Muscle of back (tissue), 13 donors: ENCODE measurements at places on chromosomes 5 and 9. TPM values are rescaled to one million over a fixed set of nuclear protein-coding genes. Genes with fewer than 3 reads are reported as not detected.
A peak's percentile ranks its signal among the peaks of the same experiment; 100 is the strongest.

- DNase-seq: no peak
These were observed 17.8 kb upstream of the ZNF618 start for GRCh38 chr9:113858282-113858681.

The IER5L gene
- polyA plus RNA-seq: 7.0 TPM

- no peak for DNase-seq
These were observed 37.0 kb upstream of the PSD2 start for GRCh38 chr5:139758510-139759075.

DNA sequence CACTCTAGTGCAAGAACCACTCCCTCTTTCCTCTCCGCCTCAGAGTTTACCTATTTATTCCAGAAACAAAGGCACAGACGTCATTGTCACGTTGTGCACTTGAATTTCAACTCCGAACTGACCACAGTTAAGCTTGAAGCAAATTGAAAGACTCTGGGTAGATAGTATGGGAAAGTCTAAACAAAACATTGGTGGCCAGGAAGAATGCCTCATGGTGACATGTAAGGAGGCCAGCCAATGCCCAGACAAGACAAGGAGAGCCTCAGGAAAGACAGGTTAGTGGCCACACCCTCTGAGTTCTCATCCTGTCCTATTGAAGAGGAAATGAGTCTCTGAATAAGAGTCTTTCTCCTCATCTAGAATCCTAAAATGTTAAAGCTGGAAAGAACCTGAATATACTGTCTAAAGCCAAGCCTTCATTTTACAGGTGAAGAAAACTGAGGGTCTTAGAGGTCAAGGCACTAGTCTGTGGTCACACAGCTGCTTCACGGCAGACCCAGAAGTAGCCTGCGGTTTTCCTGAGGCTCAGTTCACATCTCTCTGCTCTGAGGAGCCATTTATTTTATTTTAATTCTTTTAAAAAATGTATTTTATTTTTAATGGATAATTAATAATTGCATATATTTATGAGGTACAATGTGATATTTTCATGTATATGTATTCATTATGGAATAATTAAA, 30.2 kb downstream of the ZFAND5 start:
- DNase-seq: no peak

The BRINP1 gene
- polyA plus RNA-seq: 0.21 TPM

- no peak for DNase-seq
These were observed 375.8 kb downstream of the GADD45G start for GRCh38 chr9:89980600-89980999.

The OBP2B gene
- not detected for polyA plus RNA-seq

DNA sequence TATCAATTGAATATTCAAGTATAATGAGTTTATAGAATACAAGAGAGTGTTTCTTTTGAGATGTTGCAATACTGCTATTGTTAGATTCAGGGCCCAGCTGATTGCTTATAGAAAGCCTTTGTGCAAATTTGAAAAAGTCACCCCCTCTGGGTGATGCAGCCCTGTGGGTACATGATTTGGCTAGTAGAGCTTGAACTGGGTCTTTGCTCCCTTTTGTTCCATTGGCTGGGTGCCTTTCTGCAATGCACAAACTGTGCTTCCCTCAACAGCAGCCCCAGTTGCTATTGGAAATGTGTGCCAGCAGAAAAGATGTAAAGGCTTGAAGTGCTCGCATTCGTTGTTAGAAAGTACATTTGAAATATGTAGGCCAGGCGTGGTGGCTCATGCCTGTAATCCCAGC, 61.8 kb upstream of the CEMIP2 start:
- DNase-seq: no peak

DNA sequence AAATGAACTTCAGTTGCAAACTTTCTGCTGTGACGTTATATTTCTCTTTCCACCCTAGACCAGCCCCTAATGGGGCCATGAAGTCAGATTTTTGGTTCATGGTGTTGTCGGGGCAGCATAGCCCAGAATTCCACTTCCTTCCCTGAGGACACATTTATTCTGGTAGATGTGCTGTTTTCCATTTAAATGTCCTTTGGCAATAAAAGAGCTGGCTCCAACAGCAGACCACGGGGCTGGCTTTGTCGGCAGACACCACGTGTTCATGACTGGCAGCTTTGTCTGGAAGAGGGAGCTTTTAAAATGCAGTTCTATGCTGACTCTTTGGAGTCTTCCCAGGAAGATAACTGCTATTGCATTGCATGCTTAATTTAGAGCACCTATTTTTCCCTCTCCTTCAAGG, 17.6 kb upstream of the LCP2 start:
- peak; percentile 92 for DNase-seq

DNA sequence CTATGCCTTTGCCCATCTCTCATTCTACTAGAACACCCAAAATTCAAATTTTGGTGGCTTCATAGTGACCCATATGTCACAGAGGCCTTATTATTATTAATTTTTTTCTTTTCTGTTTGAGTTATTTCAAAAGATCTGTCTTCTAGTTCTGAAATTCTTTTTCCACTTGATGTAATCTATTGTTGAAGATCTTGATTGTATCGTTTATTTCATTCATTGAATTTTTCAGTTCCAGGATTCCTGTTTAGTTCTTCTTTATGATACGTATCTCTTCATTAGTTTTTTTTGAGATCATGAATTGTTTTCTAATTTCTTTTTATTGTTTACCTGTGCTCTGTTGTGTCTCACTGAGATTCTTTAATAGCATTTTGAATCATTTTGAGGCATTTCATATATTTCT, 24.6 kb upstream of the APBA1 start:
- DNase-seq: no peak

- DNase-seq: no peak
These were observed 132.6 kb downstream of the NSG2 start for GRCh38 chr5:174177976-174178605.

DNA sequence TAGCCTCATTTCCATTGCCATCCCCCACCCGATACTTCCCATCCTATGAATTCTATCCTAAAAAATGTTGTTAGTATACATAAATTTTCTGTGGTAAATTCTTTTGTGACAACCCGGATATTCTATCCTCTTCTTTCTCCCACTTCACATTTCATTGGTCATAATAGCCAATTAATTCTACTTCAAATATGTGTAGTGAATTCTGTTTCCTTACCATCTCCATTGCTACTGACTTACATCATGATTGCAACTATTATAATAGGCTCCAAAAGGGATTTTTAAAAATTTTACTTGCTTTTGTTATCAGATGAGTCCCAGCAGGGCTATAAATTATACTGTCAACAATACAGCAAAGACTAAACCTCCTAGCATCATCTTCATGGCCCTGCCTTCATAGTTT, 1326.8 kb downstream of the PTPRD start:
- no peak for DNase-seq

GRCh38 chr5:24742334-24742733, 97.6 kb upstream of the CDH10 start:
- DNase-seq: no peak

GRCh38 chr9:134655101-134655500, 13.5 kb downstream of the COL5A1 start:
- DNase-seq: no peak

DNA sequence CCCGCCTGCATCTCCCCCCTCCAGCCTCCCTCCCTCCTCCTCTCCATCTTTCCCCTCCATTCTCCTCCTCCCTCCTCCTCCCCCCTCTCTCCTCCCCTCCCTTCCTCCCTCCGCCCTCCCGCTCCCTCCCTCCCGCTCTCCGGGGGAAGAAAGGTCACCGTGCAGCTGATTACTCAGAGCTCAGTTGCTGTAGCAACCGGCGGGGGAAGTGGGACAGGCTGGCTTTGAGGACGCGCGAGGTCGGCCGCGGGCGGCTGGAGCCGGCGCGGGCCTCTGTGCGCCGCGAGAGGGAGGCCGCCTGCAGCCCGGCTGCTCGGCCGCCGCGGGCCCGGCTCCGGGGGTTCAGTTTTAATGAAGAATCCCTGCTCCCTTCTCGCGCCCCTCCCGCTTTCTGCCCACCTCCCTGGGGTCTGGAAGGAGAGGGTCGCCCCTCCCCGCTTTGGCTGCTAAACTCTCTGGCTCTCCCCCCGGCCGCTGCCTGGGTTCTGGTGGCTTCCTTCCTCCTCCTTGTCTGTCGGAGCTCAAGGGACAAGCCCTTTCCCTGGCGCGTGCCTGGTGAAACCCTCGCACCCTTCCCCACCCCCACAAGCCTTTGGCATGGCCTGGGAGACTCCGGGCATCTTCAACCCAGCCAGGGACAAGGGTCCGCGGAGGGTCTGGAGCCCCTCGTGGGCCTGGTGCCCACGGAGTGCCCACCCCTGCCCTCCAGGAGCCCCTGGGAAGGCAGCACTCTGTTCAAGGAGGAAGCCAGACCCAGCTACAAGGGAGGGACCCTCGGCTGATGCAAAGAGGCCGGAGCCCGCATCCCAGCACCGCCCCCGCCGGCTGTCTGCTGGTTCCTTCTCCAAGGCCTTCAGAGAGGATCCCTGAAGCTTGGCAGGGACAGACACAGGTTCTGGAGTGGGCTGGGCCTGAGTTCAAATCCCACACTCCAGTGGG, 160.3 kb downstream of the C9orf50 start:
- DNase-seq: peak; percentile 99

The C5orf52 gene
- polyA plus RNA-seq: not detected

The C1QTNF3 gene
- 118 TPM for polyA plus RNA-seq

DNA sequence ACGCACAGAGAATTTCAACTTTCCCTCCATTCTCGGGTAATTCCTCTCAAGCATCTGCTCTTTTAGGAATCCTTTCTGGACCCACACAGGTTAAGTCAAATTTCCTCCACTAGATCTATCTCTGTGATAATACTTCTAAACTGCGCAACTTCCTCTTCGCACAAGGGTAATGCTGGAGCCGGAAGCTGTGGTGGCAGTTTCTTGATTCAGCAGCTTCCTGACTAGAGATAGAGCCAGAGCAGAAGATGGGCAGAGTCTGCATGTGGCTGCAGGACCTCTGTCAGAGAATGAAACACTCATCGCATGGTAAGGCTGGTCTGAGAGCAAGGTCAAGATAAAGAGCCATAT, 11.1 kb upstream of the CDC42SE2 start:
- no peak for DNase-seq

DNA sequence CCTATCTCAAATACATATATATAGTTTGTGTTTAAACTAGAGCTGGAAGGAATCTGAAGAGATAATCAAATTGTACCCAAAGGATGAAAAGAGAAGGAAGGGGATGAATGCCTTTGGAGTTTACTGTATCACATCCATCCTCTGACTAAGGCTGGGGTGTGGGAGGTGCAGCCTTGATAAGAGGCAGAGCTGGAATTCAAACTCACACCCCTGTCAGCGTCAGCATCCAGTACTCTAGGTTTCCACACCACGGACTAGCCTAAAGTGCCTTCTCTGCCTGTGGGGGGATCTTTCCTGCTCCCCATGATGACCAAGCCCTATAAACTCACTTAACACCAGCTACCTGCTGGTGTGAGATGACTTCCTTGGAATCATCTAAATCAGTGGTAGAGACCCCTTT, 48.1 kb downstream of the EPB41L4B start:
- DNase-seq: no peak

- peak; percentile 66 for DNase-seq
These were observed 107.0 kb downstream of the ZNF354C start for GRCh38 chr5:179166886-179167841.

GRCh38 chr5:20536813-20537212, 548.8 kb upstream of the CDH18 start:
- no peak for DNase-seq

The GABRA1 gene
- polyA plus RNA-seq: not detected

The ANKRD55 gene
- not detected for polyA plus RNA-seq

- DNase-seq: peak; percentile 51
These were observed 249.9 kb downstream of the MARCHF11 start for GRCh38 chr5:15929611-15930263.

The TRPM3 gene
- 0.23 TPM for polyA plus RNA-seq

GRCh38 chr9:138116521-138116920, 238.9 kb downstream of the CACNA1B start:
- no peak for DNase-seq

The FOXD4L3 gene
- 0.31 TPM for polyA plus RNA-seq

The GAS1 gene
- polyA plus RNA-seq: 99.0 TPM

The NOTCH1 gene
- polyA plus RNA-seq: 28.2 TPM

DNA sequence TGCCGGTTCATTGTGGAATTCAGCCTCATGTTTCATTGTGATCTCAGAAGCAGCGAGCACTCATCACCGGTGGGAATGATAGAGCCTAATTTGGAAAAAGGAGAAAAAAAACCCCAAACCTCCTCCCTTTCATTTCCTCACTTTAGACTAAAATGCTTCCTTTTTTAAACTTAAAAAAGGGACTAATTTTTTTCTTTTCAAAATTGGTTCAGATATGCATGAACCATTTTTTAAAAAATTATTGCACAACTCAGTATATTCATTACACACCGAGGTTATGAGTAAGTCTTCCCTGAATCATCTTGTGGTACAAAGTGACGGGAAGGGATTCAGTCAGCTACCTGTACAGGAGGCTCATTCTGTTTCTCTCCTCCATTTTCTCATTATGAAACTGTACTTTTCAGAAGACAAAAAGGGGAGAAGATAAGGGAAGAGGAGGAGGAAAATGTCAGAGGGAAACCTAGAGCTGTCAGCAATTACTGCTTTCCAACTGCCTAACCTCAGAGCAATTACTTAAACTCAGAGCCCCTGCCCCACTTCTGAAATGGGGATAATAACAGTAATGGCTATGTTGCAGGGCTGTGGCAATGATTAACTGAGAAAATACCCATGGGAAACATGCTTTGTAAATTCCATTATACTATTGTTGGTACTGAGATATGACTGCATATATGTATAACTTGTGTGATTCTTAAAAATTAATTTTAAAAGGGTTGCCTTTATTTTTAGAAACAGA, 24.0 kb downstream of the GALNT10 start:
- no peak for DNase-seq

DNA sequence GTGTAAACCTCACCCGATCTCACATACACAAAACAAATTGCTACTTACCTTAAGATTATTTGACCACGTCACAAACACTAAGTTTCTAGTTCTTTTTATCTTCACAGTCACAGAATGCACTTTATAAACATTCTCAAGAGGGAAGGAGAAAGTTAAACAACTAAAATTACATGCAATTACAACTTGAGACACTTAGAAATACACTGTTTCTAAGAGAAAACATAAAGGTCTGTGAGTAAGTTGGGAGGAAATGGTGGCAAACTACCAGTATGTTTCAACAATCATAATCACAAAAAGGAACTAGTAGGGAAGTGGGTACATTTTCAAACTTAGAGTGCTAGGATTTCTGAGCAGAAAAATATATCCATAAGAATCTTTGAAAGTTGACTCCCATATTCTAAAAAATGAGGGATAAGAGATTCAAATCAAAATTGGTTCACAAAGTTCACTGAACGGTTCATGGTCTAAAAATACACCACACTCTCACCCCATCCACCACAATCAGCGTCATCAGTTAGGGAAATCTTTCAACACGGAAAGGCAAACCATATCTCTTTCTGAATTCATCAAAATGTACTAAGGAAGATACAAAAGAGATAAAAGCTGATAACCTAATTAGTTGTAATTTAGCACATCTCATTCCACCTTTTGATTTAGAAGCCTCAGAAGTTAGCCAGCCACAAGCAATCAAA, 182.6 kb downstream of the BNC2 start:
- no peak for DNase-seq

The GMCL2 gene
- not detected for polyA plus RNA-seq

DNA sequence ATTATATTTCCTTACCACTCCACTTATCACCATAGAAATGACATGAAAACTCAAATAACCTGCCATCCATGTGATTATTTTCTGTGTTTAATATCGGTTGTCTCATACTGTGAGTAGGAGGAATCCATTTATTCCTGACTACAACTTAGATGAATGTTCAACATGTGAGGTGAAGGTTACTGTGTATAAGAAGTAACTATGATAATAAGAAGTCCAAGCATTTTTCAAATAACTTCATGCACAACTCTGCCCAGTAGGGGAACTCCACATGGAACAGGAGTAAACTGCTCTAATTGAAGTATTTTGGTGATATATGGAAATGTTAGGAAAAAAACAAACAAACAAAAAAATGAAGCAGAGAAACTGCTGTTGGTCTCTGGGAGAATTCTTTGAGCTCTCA, 447.5 kb upstream of the GRIN3A start:
- DNase-seq: no peak

- DNase-seq: no peak
These were observed 78.8 kb downstream of the KLHL3 start for GRCh38 chr5:137657073-137657472.
